ENCODE measurements at places on chromosomes 6 and 20. TPM values are rescaled to one million over a fixed set of nuclear protein-coding genes. Genes with fewer than 3 reads are reported as not detected.

- H3K27ac ChIP-seq = no peak overlapping the region
- H3K4me1 ChIP-seq = peaks cover 33% of the 10 kb centered on the region
- no peak for DNase-seq
- H3K4me3 ChIP-seq = no peak overlapping the region
Observed at GRCh38 chr6:149987602-149988107, 23.9 kb downstream of the ULBP1 start.

Gene FLRT3
- total RNA-seq = not detected

DNA sequence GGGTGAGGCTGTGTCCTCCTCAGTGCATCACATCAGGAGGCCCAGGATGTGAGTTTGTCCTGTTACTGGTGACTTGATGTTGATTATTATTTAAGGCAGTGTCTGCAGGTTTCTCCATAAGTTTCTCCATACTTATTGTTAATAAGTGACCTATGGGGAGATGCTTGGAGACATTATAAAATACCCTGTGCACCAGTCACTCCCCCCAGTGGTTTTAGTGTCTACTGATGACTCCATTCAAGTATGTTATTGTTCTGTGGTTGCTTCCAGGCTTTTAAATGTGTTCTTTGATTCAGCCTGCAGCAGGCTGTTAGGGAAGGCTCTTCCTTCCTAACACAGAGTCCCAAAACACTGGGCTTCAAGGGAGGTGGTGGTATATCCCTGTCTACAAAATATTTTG, 14.6 kb upstream of the CST3 start:
- no peak overlapping the region for H3K27ac ChIP-seq
- DNase-seq = no peak
- no peaks in the 10 kb centered on the region for H3K4me1 ChIP-seq
- no peak overlapping the region for H3K4me3 ChIP-seq

Gene BCL2L1
- 58.8 TPM for total RNA-seq

Gene RSPO4
- 0.10 TPM for total RNA-seq

- H3K4me3 ChIP-seq = no peak overlapping the region
- no peak for DNase-seq
- H3K27ac ChIP-seq = no peak overlapping the region
- H3K4me1 ChIP-seq = peaks cover 64% of the 10 kb centered on the region
Observed at GRCh38 chr6:149385998-149386646, 13.9 kb upstream of the SUMO4 start.

- peak overlapping the region; percentile 95 for H3K4me3 ChIP-seq
- peaks cover 54% of the 10 kb centered on the region for H3K4me1 ChIP-seq
- no peak for DNase-seq
- H3K27me3 ChIP-seq = no peaks in the 10 kb centered on the region
Observed at GRCh38 chr6:33278810-33279209, 1.9 kb downstream of the B3GALT4 start.

Gene MACROD2
- total RNA-seq = not detected

Gene PPP1R14C
- total RNA-seq = not detected

- no peak for DNase-seq
- no peak overlapping the region for H3K4me3 ChIP-seq
- H3K27me3 ChIP-seq = peaks cover 64% of the 10 kb centered on the region
- no peak overlapping the region for H3K27ac ChIP-seq
- no peaks in the 10 kb centered on the region for H3K36me3 ChIP-seq
Observed at GRCh38 chr6:112298816-112299281, 44.5 kb upstream of the LAMA4 start.

- no peaks in the 10 kb centered on the region for H3K27me3 ChIP-seq
- no peak overlapping the region for H3K4me3 ChIP-seq
- H3K4me1 ChIP-seq = no peaks in the 10 kb centered on the region
- H3K36me3 ChIP-seq = no peaks in the 10 kb centered on the region
Observed at GRCh38 chr6:167408235-167408869, 83.5 kb downstream of the TTLL2 start.

- H3K27ac ChIP-seq = no peak overlapping the region
- DNase-seq = no peak
- no peaks in the 10 kb centered on the region for H3K4me1 ChIP-seq
- no peaks in the 10 kb centered on the region for H3K36me3 ChIP-seq
- H3K27me3 ChIP-seq = no peaks in the 10 kb centered on the region
Observed at GRCh38 chr6:23031986-23032385, 462.6 kb downstream of the HDGFL1 start.

Gene TTK
- 40.7 TPM for total RNA-seq

Gene RIPOR3
- not detected for total RNA-seq

Gene DOP1A
- total RNA-seq = 18.5 TPM

- H3K27me3 ChIP-seq = peaks cover 7% of the 10 kb centered on the region
- no peak overlapping the region for H3K27ac ChIP-seq
Observed at GRCh38 chr6:52089758-52090348, 2.4 kb upstream of the PKHD1 start.

Gene SLC32A1
- not detected for total RNA-seq

DNA sequence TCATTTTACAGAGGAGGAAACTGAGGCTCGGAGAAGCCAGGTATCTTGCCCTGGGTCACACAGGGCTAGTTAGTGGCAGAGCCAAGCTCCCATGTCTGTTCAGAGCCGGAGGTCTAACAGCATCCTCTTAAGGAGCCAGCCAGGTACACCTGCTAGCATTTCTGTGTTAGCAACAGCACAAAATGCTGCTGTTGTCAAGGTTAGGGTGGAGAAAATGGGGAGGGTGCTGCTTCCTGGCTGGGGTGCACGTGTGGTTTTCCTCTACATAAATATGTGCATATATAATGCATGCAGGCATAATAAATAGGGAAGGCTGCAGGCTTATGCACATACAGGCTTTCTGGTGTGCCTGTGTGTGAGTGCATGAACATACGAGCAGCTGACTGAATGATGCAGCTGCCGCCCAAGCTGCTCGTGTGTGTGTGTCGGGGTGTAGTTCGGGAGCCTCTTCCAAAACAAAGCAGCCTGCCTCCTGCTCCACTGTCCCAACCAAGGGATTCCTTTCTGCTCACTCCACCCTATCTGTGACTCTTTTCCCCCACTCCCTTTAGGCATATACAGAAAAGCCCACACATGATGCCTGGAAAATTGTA, 86.6 kb downstream of the CD40 start:
- H3K27me3 ChIP-seq = peaks cover 16% of the 10 kb centered on the region
- no peaks in the 10 kb centered on the region for H3K36me3 ChIP-seq
- H3K4me1 ChIP-seq = peaks cover 13% of the 10 kb centered on the region
- DNase-seq = no peak
- no peak overlapping the region for H3K4me3 ChIP-seq

Gene KIF25
- total RNA-seq = not detected

- no peak overlapping the region for H3K27ac ChIP-seq
- no peaks in the 10 kb centered on the region for H3K36me3 ChIP-seq
- no peak overlapping the region for H3K4me3 ChIP-seq
- DNase-seq = peak; percentile 18
Observed at GRCh38 chr20:50292591-50293283, 102.1 kb downstream of the CEBPB start.

Gene CTCFL
- total RNA-seq = not detected

GRCh38 chr6:30322527-30323501, 3.9 kb upstream of the TRIM39 start:
- no peaks in the 10 kb centered on the region for H3K27me3 ChIP-seq
- no peak for DNase-seq
- peaks cover 78% of the 10 kb centered on the region for H3K4me1 ChIP-seq
- peak overlapping the region; percentile 68 for H3K27ac ChIP-seq
- H3K36me3 ChIP-seq = peaks cover 35% of the 10 kb centered on the region

DNA sequence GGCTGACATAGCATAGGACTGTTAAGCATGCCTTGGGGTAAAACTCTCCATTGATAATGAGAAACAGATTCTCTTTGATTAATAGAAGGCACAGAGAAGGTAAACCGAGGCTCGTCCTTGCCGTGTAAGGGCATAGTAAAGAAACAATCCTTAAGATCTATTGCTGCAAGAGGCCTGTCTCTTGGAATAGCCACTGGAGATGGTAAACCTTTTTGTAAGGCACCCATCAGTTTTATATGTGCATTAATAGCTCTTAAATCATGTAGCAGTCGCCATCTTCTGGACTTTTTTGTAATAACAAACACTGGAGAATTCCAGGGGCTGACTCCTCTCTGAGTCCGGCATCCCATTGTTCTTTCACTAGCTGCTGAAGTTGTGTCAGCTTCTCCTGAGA, 8.4 kb upstream of the ABHD12 start:
- peak; percentile 45 for DNase-seq
- H3K36me3 ChIP-seq = peaks cover 4% of the 10 kb centered on the region
- H3K4me1 ChIP-seq = peaks cover 1% of the 10 kb centered on the region
- no peak overlapping the region for H3K4me3 ChIP-seq
- H3K27ac ChIP-seq = no peak overlapping the region
- H3K27me3 ChIP-seq = peaks cover 11% of the 10 kb centered on the region

DNA sequence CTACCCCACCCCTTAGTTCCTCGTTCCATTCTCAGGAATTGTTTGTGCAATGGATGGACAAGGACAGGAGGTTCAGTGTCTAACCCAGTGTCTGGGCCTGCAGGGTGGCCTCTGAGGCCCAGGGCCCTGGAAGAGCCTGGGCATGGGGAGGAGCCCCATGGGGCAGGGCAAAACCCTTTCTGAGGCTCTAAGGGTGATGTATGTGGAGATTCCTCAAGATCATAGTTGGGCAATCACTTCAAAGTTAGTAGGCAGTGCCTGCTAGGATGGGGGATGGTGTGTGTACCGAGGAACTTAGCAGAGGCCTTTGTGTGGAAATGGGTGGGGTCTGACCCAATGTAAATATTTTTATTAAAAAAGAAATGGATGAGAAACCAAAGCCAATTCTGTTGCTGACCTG, 6.7 kb upstream of the C2 start:
- H3K27ac ChIP-seq = no peak overlapping the region
- H3K27me3 ChIP-seq = peaks cover 2% of the 10 kb centered on the region
- H3K4me1 ChIP-seq = no peaks in the 10 kb centered on the region
- H3K36me3 ChIP-seq = no peaks in the 10 kb centered on the region
- no peak for DNase-seq
- no peak overlapping the region for H3K4me3 ChIP-seq

DNA sequence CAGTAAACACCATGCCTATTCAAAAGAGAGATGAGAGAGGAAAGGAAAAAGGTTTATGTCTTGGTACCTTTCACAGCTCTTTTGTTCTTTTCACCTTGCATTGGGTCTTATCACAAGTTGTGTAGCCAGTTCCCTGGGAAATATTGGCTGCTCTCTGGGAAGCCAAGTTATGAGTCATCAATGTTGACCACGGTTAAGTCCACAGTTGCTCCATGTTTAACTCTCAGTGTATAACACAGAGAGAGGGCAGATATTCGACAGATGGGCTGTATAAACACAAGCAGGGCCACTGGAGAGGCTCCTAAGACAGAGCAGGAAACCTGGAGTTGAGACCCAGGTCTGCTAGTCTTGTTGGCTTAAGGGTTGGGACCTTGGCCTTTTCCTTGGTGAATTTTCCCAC, 718.6 kb downstream of the QKI start:
- no peak overlapping the region for H3K27ac ChIP-seq
- no peaks in the 10 kb centered on the region for H3K36me3 ChIP-seq
- H3K4me1 ChIP-seq = no peaks in the 10 kb centered on the region
- H3K4me3 ChIP-seq = no peak overlapping the region
- no peak for DNase-seq
- no peaks in the 10 kb centered on the region for H3K27me3 ChIP-seq

DNA sequence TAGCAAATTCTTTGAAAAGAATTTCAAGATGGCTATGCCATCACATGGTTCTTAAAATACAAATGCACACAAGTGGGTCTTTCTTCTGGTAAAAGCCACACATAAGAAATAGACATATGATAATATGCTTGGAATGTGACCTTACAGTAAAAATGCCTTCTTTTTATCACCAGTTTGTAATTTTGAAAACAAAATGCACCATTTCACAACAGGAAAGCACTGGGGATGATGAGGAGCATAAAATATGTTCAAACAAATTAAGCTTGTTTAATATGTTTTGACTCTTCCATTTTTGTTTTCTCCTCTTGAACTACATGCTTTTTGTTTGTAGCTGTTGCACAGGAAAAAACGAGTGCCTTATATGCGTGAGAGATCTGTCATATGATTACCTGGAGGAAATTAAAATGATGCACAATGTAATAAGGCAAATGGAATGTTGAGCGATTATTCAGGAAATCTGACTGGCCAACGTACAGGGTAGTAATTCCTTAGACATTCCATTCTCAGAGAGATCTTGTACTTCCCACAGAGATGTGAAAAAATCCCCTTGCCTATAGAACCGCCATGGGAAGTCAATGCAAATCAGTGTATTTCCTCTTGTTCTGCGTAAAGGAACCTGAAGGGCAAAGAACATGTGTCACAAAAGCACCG, 911.6 kb downstream of the TFAP2A start:
- no peaks in the 10 kb centered on the region for H3K27me3 ChIP-seq
- H3K4me1 ChIP-seq = no peaks in the 10 kb centered on the region
- DNase-seq = no peak
- no peaks in the 10 kb centered on the region for H3K36me3 ChIP-seq
- no peak overlapping the region for H3K27ac ChIP-seq

DNA sequence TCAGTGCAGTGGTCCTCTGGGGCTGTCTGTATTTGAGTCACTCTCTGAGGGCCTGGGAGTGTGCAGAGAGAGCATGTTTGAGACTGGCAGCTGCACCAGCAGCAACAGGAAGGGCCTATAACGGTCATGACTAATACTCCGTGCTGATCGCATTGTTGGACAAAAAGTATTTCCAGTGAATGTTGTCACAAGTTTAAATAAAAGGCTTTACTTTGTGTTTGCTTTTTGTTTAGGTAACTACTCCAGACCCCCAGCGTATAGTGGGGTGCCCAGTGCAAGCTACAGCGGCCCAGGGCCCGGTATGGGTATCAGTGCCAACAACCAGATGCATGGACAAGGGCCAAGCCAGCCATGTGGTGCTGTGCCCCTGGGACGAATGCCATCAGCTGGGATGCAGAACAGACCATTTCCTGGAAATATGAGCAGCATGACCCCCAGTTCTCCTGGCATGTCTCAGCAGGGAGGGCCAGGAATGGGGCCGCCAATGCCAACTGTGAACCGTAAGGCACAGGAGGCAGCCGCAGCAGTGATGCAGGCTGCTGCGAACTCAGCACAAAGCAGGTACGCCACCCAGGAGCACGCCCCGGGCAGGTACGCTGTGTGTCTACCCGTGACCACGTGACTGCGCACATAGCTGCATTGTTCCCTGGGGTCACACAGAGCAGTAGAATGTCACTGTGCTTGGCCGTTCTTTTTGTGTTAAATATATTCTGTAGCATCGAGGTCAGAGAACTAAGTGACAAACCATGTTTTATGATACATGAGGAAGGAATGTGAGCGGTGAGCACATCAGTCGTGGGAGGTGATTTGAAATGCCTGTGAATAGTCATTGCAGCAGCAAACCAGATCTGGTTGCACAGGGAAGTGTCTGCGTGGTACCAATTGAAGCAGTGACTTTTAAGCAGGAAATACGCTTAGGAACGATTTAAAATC, 174.7 kb downstream of the TMEM242 start:
- no peak for DNase-seq
- no peak overlapping the region for H3K27ac ChIP-seq
- H3K4me1 ChIP-seq = peaks cover 12% of the 10 kb centered on the region
- peaks cover 14% of the 10 kb centered on the region for H3K36me3 ChIP-seq

- DNase-seq = no peak
- H3K27me3 ChIP-seq = no peaks in the 10 kb centered on the region
- H3K36me3 ChIP-seq = peaks cover 44% of the 10 kb centered on the region
Observed at GRCh38 chr20:5949943-5950270, 426 bp downstream of the TRMT6 start.

GRCh38 chr6:75842191-75842590, 93.2 kb downstream of the MYO6 start:
- no peak overlapping the region for H3K4me3 ChIP-seq
- no peak overlapping the region for H3K27ac ChIP-seq
- no peak for DNase-seq

GRCh38 chr20:63693733-63694583, 2.5 kb upstream of the TNFRSF6B start:
- H3K4me1 ChIP-seq = peaks cover 5% of the 10 kb centered on the region
- no peak for DNase-seq
- no peaks in the 10 kb centered on the region for H3K27me3 ChIP-seq

Measured in activated CD4-positive, alpha-beta T cell treated with anti-CD3 and anti-CD28 coated beads, Interleukin-2, amount 10 ng/mL, durations not matched to agents 7 days and 5 days (primary cell).